ENCODE measurements at places on chromosomes 2 and 18. TPM values are rescaled to one million over a fixed set of nuclear protein-coding genes. Genes with fewer than 3 reads are reported as not detected.

Gene LCT
- 0.06 TPM for total RNA-seq

Gene METAP1D
- total RNA-seq: 6.4 TPM

Gene CNGA3
- total RNA-seq: not detected

Gene KCNG2
- 0.19 TPM for total RNA-seq

Gene MZT2A
- total RNA-seq: 116 TPM

Gene CROCC2
- total RNA-seq: not detected

Gene HNRNPLL
- total RNA-seq: 69.3 TPM

Gene GNAL
- 18.2 TPM for total RNA-seq

Gene ABCG8
- total RNA-seq: not detected

Gene DTNA
- 32.7 TPM for total RNA-seq

Gene HNMT
- 3.6 TPM for total RNA-seq

Gene CFAP53
- total RNA-seq: 0.34 TPM

Gene KIF3C
- 58.8 TPM for total RNA-seq

Gene IKZF2
- total RNA-seq: 5.8 TPM

Gene ONECUT2
- total RNA-seq: 1.9 TPM

Gene FLACC1
- 0.80 TPM for total RNA-seq

Gene FBXO11
- 54.6 TPM for total RNA-seq

Gene CCDC85A
- total RNA-seq: not detected

Gene C2orf80
- total RNA-seq: 1.3 TPM

Gene TDRD15
- not detected for total RNA-seq

Gene CEP192
- 26.2 TPM for total RNA-seq

Gene EVX2
- total RNA-seq: not detected

Gene CELF4
- total RNA-seq: 3.4 TPM

Gene UGT1A7
- not detected for total RNA-seq

Gene CLEC4F
- total RNA-seq: not detected

Gene DUSP19
- 2.3 TPM for total RNA-seq

Gene MALL
- 3.9 TPM for total RNA-seq

Gene RAB10
- 136 TPM for total RNA-seq

Gene RHOB
- 9.5 TPM for total RNA-seq

Gene COLEC11
- 0.47 TPM for total RNA-seq

Gene NGEF
- total RNA-seq: 3.2 TPM

Gene GLI2
- total RNA-seq: 46.9 TPM

Gene ZNF804A
- not detected for total RNA-seq

Gene RAB31
- 39.3 TPM for total RNA-seq

Gene SP9
- total RNA-seq: 0.11 TPM

Gene CRYGC
- not detected for total RNA-seq

Gene SEPTIN10
- 93.6 TPM for total RNA-seq

Gene SOS1
- 27.0 TPM for total RNA-seq

Measured in H1 (cell line).